GM12891 (cell line): ENCODE measurements at places on chromosomes 5 and 9.
A peak's percentile ranks its signal among the peaks of the same experiment; 100 is the strongest.

DNA sequence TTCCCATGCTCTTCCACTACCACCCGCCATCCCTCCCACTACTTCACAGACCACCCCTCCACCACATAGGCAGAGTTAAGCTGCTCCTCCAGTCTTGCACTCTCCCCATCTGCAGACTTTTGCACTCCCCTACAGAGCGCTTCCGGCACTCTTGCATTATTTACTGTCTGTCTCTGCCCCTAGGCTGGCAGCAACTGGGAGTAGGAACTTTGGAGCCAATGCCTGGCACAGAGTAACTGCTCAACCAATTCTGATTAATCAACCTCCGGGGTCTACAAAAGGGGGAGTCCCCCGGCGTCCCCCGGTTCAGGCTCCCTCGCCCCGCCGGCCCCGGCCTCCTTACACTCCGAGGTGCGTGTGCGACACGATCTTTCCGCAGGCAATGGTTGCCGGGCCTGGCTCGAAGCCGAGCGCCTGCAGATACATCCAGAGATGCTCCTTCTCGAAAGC is 498 bp downstream of the HAUS6 start:
- peak; percentile 28 for DNase-seq

DNA sequence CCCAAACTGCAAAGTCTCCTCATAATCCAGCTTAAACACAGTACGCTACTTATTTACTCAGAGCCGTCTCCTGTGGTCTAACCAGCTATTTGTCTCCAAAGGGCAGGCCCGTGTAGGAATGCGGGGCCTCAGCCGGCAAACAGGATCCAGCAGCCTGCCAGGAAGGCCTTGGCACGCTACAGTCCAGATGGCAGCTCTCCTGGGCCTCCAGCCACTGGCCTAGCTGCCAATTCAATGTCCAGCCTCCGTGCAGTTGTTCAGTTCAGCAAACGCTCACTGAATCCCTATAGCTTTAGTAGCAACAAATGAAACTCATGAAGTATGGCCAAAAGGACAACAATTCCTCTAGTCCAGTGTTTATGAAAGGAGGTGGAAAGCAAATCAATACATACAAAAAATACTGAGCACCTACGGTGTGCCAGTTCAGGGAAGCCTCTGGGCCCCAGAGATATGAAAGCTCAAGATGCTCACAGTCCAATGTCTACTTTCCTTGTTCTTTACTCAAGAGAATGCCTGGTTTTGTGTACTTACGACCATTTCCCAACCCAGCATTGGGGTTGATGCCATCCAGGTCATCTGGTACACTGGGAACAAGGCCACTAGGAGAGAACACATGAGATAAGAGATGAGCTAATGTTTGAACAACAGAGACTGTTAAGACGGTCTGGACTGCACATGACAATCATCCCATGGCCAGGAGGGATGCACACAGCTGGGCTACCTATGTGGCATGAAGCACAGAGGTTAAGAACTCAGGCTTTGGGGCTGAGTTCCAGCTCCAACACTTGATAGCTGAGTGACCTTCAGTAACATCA is 8.3 kb downstream of the CDK5RAP2 start:
- no peak for DNase-seq

DNA sequence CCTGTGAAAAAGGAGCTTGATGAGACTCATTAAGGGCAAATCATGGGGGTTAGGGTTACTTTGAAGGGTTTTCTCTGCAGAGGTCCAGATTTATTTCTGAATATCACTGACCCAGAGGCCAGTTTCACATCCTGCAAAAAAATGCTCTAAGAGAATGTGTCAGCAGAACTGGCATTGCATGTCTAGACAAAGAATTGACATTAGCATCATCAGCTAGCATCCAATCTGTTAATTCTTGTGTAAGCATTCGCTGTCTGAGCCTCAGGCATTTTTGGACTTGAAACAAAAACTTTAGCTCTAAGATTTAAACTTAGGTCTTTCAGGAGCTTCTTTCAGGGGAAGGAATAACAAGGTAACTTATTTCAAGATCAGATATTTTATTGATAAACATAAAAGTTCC is 187.9 kb upstream of the ELL2 start:
- DNase-seq: no peak

GRCh38 chr5:69528035-69528434 is 32.0 kb upstream of the GTF2H2C start:
- DNase-seq: no peak

GRCh38 chr5:149767281-149767550 is 37.1 kb downstream of the PPARGC1B start:
- no peak for DNase-seq
